ENCODE measurements at places on chromosomes 4 and X. TPM values are rescaled to one million over a fixed set of nuclear protein-coding genes. Genes with fewer than 3 reads are reported as not detected.

The N4BP2 gene
- polyA plus RNA-seq: 5.7 TPM

The PGAM4 gene
- polyA plus RNA-seq: not detected

GRCh38 chr4:46432923-46433322 lies 43.0 kb upstream of the GABRA2 start:
- H3K4me3 ChIP-seq: no peak overlapping the region
- H3K36me3 ChIP-seq: no peaks in the 10 kb centered on the region
- no peak overlapping the region for H3K27ac ChIP-seq
- DNase-seq: no peak
- H3K4me1 ChIP-seq: no peaks in the 10 kb centered on the region

- peaks cover 14% of the 10 kb centered on the region for H3K36me3 ChIP-seq
- H3K27ac ChIP-seq: peak overlapping the region; percentile 96
- DNase-seq: no peak
Measured at GRCh38 chrX:66014556-66014955, 25.3 kb downstream of the VSIG4 start.

- no peak for DNase-seq
- H3K27me3 ChIP-seq: no peaks in the 10 kb centered on the region
- H3K27ac ChIP-seq: no peak overlapping the region
- H3K4me3 ChIP-seq: no peak overlapping the region
- no peaks in the 10 kb centered on the region for H3K4me1 ChIP-seq
Measured at GRCh38 chr4:124065936-124066335, 646.6 kb downstream of the ANKRD50 start.

GRCh38 chr4:78707793-78708192 lies 68.4 kb upstream of the BMP2K start:
- peak overlapping the region; percentile 49 for H3K4me3 ChIP-seq
- H3K27ac ChIP-seq: no peak overlapping the region
- peaks cover 9% of the 10 kb centered on the region for H3K36me3 ChIP-seq
- H3K27me3 ChIP-seq: no peaks in the 10 kb centered on the region

DNA sequence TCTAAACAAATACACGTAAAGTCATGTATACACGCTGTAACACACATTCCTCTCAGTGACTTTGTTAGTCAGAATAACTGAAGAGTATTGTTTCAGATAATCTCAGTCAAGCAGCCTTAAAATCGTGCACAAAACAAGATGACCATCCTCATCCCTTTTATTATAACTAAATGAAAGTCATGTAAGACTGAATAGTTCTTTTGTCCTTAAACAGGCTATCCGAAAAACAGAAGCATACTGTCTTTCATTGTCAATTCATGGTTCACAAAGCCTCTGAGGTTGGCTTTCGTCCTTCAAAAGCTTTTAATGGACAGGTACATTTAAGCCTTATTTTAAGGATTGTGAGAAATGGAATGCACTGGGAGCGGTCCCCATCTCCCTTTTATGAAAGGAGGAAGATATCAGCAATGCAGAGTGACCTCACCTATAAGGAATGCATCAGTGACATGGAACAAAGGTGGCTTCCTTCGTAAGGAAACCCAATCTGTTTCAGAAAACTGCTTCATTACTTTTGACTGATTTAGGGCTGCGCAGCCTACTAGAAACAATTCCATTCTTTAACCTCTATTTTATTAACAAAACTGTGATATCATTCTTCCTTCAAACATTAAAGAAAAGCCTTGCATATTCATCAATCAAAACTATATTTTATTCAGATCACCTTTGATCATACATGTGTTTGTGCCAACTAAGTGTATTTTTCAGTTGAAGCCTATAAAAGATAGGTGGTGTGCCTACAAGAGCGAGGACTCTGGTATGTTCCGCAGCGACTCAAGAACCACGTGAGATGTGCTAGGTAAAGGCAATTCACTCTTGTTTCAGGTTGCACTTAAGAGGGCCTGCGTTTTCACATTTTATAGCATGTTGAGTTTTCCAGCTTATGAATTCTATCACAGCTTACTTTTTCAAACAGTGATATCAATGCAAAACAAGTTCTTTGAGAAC lies 19.2 kb downstream of the SH3RF1 start:
- no peaks in the 10 kb centered on the region for H3K27me3 ChIP-seq
- H3K27ac ChIP-seq: no peak overlapping the region
- H3K36me3 ChIP-seq: no peaks in the 10 kb centered on the region
- H3K4me1 ChIP-seq: no peaks in the 10 kb centered on the region
- H3K4me3 ChIP-seq: no peak overlapping the region

Data from naive B cell (primary cell).